ENCODE measurements at places on chromosomes 6 and 20.

DNA sequence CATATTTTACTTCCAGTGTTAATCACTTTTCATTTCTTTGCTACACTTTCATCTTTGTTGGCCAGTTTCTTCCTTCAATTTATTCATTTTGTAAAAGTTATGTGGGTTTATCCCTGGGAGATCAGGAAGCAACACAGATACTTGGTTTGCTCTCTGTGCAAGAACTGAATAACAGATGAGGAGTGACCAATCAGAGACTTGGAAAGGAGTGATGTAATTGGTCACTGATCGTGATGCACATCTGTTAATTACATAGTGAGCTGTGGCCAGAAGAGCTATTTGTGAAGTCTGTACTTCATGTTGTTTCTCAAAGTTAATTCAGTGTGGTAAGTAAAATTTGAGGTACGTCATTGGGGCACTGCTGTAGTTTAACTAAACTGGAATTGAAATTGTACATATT, 21.3 kb downstream of the ANKRD6 start:
- DNase-seq, result no peak

- no peak for DNase-seq
Measured at GRCh38 chr20:20003031-20003954, 13.9 kb upstream of the NAA20 start.

DNA sequence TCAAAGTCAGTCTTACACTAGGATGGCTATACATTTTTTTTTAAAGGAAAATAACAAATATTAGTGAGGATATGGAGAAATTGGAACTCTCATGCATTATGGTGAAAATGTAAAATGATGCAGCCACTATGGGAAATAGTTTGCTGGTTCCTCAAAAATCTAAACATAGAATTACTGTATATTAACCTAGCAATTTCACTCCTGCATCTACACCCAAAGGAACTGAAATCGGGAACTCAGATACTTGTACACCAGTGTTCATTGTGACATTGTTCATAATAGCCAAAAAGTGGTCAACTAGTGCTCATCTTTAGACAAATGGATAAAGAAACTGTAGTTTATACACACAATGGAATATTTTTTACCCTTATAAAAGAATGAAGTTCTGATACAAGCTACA, 110.7 kb downstream of the UTRN start:
- no peak for DNase-seq

GRCh38 chr6:15296735-15297134, 50.9 kb downstream of the JARID2 start:
- DNase-seq, result no peak

- DNase-seq, result no peak
Measured at GRCh38 chr6:113620386-113620785, 236.8 kb upstream of the MARCKS start.

- DNase-seq, result no peak
Measured at GRCh38 chr6:148226284-148226683, 116.4 kb upstream of the SASH1 start.

GRCh38 chr6:144378437-144378836, 93.3 kb downstream of the UTRN start:
- no peak for DNase-seq

Data from NCI-H524 treated with DMSO at 0.1 percent for 48 hours (cell line).